Nephron progenitor cell (in vitro differentiated cells): ENCODE measurements at places on chromosomes 13 and 19.

- DNase-seq = no peak
These were observed 51.6 kb upstream of the EHD2 start for GRCh38 chr19:47661611-47662010.

- peak; percentile 48 for DNase-seq
These were observed at the start of gene SACS for GRCh38 chr13:23433171-23434153. TSS of gene SACS (minus strand) at chr13:23433702. CDS start at chr13:23411239, 22,463 bp downstream.

DNA sequence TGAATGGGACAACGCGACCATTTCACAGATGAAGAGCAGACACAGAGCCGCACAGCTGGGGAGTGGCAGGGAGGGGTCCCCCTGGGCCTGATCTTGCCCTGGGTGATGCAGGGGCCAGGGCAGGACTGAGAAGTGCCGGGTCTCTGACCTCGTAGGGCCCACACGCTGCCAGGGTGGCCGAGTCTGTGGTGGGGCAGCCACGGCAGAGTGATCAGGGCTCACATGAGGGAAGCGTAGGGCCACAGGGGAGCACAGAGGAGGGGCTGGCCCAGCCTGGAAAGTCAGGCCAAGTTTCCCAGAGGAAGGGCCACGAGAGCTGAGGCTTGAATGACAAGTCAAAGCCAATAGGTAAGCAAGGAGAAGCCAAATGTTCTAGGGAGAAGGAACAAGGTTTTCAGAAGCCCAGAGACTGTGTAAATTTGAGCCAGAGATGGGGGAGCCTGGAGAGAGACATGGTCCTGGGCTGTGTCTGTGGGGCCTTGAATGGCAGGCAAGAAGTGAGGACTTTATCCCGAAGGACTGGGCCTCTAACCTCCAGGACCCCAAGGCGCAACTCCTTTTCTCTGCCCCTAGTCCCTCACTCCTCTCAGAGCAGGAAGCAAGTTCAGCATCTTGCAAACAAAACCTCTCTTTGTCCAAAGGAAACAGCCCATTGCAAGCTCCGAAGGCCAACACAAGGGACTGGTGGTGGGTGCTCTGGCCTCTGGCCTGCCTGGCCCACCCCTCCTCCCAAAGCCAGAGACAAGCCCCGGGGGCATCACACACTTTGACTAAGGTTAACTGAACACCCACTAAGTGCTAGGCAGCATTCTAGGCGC, 31.7 kb upstream of the FXYD3 start:
- DNase-seq = no peak

DNA sequence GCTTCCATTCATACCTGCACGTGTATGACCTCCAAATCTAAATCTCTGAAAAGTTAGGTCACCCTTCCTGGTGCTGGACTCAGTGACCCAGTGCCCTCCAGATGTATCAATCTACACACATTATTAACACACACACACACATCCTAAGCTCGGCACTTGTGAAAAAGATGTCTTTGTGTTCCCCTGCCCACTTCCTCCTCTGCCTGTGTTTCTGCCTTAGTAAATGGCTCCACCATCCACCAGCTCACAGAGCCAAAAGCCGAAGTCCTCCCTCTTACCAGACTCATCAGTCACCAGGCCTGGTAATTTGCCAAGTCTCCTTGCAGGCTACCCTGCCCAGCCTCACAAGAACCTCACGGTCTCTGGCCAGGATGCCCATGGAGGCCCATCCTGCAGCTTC, 131.5 kb downstream of the SHISA2 start:
- no peak for DNase-seq

DNA sequence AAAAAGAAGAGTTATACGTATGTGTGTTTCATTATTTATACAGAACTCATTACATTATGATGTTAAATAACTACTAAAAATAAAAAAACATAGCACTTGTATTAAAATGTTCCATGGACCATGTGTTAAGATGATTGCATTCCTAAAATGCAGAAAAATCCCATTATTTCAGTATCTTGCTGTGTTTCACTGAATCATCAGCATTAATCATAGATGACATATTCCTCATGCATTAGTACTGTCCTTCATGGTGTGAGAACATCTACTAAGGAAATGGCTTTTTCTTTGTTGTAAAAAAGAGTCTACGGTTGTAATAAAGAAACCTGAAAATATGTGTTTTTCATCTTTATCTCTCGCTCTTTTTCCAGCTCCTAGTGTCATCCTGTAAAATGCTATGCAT, 416.5 kb downstream of the FGF14 start:
- DNase-seq = no peak

GRCh38 chr13:47480951-47481350, 520.1 kb downstream of the SUCLA2 start:
- DNase-seq = no peak

- DNase-seq = peak; percentile 74
These were observed 958 bp downstream of the CA11 start for GRCh38 chr19:48644839-48645619.

DNA sequence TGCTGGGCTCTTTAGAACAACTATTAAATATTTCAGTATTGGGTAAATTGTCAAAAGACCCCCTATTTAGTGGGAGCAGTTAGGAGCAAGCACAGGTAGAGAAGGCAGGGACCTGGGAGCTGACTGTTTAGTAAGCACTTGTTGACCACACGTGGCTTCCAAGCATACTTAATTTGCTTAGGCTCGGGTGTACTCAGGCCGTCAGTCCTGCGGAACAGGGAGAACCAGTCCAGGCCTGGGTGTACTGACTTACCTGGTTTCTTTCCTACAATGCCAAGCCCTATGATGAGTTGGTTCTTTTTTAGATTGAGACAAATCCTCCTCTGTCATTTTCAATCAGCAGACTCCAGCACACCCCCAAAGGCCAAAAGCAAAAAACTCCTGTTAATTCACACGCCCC, 90.0 kb downstream of the WDFY2 start:
- no peak for DNase-seq

- DNase-seq = no peak
These were observed 932 bp upstream of the TRAPPC2B start for GRCh38 chr19:57362419-57362818.

DNA sequence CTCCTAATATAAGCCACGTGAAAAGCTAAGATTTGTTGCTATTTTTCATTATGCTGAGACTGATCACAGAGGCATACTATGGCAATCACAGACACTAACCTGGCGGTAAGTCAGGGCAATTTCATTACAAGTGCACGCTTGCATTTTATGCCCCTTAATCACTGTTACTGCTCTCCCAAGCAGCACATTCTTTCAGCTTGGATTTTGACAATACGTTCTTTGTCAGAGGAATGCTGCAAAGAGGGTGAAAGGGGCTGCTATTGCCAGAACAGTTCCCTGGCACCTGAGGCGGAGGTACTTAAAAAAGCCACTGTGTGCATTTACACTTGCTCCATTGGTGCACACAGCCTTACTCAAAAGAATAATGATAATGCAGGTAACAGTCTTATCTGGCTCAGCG, 346.6 kb downstream of the RFC3 start:
- no peak for DNase-seq

- no peak for DNase-seq
These were observed 135.9 kb downstream of the ENOX1 start for GRCh38 chr13:43650882-43651281.

- no peak for DNase-seq
These were observed 34.2 kb downstream of the TSHZ3 start for GRCh38 chr19:31314849-31315629.

GRCh38 chr19:41939861-41940730, 11.8 kb upstream of the ERFL start:
- peak; percentile 82 for DNase-seq

- DNase-seq = no peak
These were observed 16.4 kb upstream of the IGFL1 start for GRCh38 chr19:46213156-46213555.

DNA sequence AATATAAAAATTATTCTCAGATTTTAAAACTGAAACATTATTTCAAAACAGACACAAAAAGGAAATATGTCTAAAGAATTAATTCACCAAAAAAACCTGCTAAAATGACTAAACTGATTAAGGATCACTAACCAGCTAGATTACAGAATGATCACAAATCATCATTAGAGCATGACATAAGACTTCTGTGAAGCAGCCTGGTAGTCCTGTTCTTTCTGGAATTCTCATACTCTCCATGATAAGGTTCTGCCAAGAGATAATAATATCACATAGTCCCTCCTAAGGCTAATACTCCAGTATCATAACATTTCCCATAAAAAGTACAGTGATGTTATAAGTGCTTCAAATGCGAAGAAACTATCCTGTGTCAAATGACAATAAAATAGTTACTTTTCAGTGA, 1814.9 kb downstream of the SLITRK5 start:
- no peak for DNase-seq

GRCh38 chr19:32471811-32472210, 66.2 kb downstream of the DPY19L3 start:
- DNase-seq = no peak

GRCh38 chr13:95269756-95270155, 31.5 kb downstream of the ABCC4 start:
- no peak for DNase-seq

DNA sequence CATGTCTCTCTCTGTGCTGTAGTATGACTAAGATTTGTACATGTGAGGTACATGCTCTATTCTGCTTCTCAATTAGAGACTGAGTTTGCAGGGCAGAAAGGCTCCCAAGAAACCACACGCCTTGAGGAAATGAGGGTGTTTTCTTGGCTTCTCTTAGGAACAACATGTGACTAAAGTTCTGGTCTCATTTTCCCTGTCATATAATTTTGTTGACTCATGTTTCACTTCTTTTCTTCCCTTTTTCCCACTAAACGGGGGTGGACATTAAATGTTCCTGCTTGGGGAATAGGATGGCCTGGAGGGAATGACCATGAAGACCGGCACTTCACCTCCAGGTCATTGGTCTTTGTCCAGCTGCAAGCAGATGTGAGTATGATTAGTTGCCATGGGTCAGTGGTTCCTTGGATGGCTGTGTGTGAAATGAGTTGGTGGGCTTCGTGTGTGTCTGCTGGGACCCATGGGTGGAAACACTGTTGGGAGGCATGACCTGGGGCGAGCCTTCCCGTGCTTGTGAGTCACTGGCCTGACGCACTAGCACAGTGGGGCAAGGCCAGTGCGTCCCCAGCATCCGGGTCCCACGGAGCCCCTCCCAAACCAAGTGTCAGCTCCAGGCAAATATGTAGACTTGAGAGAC, 56.6 kb downstream of the COL4A1 start:
- DNase-seq = no peak

DNA sequence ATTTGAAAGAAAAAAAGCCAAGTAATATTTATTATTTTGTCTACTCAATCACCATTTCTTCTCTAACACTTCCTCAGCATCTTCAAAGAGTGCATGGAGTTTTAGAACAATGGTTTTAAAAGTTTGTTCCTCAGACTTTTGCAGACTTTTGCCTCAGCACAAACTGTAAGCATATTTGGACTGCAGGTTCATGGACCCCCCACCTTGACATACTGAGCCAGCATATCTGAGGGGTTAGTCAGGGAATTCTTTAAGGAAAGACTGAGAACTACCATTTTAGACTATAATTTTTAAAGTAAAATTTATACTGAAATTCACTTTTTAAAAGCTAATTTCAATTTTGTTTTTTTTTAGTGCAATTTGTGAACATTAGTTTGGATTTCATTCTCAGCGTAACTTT, 1676.8 kb upstream of the PCDH20 start:
- DNase-seq = no peak

DNA sequence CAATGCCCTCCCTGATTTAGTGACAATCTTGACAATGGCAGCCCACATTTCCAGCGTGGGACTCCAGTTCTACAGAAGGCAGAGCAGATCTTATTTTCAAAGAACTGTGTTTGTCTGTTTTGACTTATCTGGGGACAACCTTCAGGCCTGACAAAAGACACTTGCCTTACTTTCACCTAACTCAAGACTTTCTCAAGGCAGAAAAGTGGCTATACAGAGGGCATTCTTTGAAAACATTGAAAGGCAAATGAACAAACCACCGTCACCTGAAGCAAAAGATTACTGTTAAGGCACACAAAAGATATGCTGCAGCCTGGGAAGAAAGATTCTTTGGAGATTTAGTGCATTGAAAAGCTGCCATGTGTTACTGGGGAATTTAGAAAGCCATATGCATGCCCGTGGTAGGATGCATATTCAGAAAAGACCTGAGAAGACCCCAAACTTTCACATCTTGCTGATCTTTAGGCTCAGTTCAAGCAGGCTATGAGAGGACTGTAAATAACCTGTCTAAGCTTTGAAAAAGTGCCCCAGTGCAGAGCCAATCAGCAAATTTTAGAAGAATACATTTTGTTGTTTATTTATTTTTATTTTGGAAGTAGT, 82.8 kb downstream of the TSC22D1 start:
- DNase-seq = no peak

DNA sequence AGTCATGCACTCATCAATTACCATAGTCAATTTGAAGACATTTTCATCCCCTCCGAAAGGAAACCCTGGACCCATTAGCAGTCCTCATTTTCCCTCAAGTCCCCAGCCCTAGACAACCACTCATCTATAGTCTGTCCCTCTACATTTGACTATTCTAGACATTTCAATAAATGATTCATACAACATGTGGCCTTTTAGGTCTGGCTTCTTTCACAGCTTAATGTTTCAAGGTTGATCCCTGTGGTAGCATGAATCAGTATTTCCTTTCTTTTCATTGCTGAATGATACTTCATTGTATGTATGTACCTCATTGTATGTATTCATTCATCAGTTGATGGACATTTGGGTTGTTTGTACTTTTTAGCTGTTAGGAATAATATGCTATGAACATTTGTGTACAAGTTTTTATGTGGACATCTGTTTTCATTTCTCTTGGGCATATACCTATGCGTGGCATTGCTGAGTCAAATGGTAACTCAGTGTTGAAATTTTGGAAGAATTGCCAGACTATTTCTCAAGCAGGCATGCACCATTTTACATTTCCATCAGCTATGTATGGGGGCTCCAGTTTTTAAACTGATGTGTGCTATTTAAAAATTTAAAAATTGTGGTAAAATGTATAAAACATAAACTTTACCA, 18.4 kb downstream of the SPATA13 start:
- DNase-seq = no peak

GRCh38 chr19:29411113-29411581, 114.6 kb upstream of the VSTM2B start:
- DNase-seq = no peak
